Muscle of leg (tissue), 16 donors: ENCODE measurements at places on chromosomes 6 and 20. TPM values are rescaled to one million over a fixed set of nuclear protein-coding genes. Genes with fewer than 3 reads are reported as not detected.

PTPRA gene
- 41.7 TPM for total RNA-seq

OPRM1 gene
- total RNA-seq: not detected

MYLK4 gene
- total RNA-seq: 7.6 TPM

GTF2H4 gene
- 15.5 TPM for total RNA-seq

CBFA2T2 gene
- 8.5 TPM for total RNA-seq

RNF39 gene
- not detected for total RNA-seq

EBF4 gene
- total RNA-seq: 3.2 TPM

HTR1B gene
- total RNA-seq: 0.04 TPM

PRSS16 gene
- total RNA-seq: 0.09 TPM

DTD1 gene
- total RNA-seq: 22.9 TPM

- peaks cover 2% of the 10 kb centered on the region for H3K36me3 ChIP-seq
- H3K27ac ChIP-seq: peak within 1 kb of the TSS; percentile 97
- DNase-seq: peak; percentile 91
- H3K4me3 ChIP-seq: peak within 1 kb of the TSS; percentile 77
- H3K27me3 ChIP-seq: no peaks in the 10 kb centered on the region
- H3K4me1 ChIP-seq: peaks cover 7% of the 10 kb centered on the region
Measured at GRCh38 chr6:73452107-73452461, at the start of gene CGAS. TSS of gene CGAS (minus strand) at chr6:73452297. CDS start at chr6:73452181, 116 bp downstream.

GRCh38 chr20:36030149-36030548, 61.8 kb downstream of the CNBD2 start:
- H3K4me1 ChIP-seq: peaks cover 23% of the 10 kb centered on the region
- H3K27me3 ChIP-seq: no peaks in the 10 kb centered on the region
- H3K36me3 ChIP-seq: no peaks in the 10 kb centered on the region
- H3K4me3 ChIP-seq: no peak overlapping the region
- DNase-seq: peak; percentile 91

DNA sequence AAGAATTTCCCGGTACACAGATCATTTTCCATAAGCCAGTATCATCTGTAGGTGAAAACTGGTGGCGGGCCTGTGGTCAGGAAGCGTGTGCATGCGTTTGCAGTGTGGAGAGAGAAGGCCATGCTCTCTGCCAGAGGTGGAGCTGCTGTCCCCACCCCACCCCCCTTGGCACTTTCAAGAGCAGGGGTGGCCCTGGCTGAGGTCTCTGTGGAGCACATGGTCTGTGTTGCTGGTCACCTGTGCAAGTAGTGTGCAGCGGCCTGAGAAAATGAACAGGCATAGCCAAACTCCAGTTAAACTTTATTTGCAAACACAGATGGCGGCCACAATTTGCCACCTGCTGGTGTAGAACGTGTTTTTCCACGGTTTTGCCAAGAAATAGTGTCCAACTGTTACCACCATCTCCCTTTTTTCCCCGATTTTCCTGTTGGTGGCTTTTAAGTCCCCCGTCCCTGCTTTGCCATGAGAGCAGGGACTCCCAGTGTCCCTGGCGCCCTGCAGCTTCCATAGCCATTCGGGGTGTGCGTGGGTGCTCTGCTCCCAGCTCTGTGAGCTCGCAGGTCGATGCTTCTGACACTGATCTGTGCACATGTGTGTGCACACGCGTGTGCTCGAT, 2.5 kb downstream of the ADRM1 start:
- H3K4me3 ChIP-seq: no peak overlapping the region
- peaks cover 26% of the 10 kb centered on the region for H3K4me1 ChIP-seq
- no peak overlapping the region for H3K27ac ChIP-seq
- peaks cover 65% of the 10 kb centered on the region for H3K36me3 ChIP-seq

- H3K27ac ChIP-seq: no peak overlapping the region
- H3K4me1 ChIP-seq: peaks cover 16% of the 10 kb centered on the region
- H3K4me3 ChIP-seq: no peak overlapping the region
- peaks cover 13% of the 10 kb centered on the region for H3K36me3 ChIP-seq
- no peaks in the 10 kb centered on the region for H3K27me3 ChIP-seq
Measured at GRCh38 chr6:148470156-148470555, 127.5 kb downstream of the SASH1 start.

DNA sequence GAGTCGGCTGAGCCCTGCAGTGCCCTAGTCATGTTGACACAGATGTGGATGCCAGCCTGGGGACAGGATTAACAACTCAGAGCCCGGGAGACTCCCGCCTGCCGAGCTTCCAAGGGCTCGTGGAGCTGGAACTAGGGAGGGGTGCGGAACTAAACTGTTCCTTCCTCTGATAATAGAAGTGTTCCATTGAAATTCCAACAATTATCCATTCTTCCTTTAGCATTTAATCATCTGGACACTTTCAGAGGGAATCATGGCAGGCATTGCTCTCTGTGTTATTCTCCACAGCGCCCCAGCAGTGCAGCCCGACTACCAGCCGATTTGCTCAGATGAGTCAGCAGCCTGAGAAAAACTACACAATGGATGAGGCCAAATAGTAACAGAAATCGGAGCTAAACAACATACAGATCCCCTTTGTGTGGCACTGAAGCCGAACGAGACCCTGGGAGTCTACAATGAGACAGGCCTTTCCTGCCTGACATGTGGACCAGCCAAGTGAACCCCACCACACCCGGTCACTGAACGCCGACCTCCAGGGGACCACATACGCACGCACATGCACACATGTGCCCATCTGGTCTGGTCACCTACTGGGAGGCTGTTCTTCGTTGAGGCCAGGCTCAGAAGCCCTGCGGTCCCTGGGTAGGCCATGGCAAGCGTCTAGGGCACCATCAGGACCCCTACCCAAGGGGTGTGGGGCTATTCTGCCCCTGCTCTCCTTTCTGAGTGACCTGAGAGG, 238.4 kb upstream of the AFDN start:
- DNase-seq: peak; percentile 26
- H3K36me3 ChIP-seq: no peaks in the 10 kb centered on the region
- no peak overlapping the region for H3K27ac ChIP-seq
- H3K4me3 ChIP-seq: no peak overlapping the region

- H3K4me1 ChIP-seq: no peaks in the 10 kb centered on the region
- peaks cover 4% of the 10 kb centered on the region for H3K27me3 ChIP-seq
- no peak overlapping the region for H3K27ac ChIP-seq
- H3K36me3 ChIP-seq: no peaks in the 10 kb centered on the region
- DNase-seq: no peak
Measured at GRCh38 chr20:33130568-33131061, 37.3 kb upstream of the BPIFA2 start.

DNA sequence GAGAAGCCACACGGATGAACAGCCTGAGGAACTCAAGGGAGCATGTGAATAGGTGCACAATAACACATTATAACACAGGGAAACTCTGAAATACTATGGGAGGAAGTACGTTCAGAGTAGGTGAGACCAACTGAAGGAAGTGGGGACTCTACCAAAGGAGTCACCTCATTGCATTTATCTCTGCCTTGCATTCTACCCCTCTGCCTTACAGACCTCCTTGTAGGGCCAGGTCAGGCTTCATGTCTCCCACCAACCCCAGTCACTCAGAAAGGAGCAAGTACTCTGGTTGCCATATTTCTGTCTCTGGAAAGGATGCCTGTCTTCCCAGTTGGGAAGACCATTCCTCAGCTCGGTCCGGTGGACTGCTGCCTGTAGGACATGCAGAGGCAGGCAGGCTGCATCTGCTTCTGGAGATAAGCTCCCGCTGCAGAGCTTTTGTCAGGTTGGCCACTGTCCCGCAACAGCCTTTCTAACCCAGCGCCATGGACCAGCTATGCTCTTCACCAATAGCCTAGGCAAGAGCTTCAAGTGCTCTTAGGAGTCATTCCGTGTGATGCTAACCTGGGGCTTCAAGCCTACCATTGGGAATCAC, 51.6 kb upstream of the ASIP start:
- H3K4me3 ChIP-seq: no peak overlapping the region
- H3K4me1 ChIP-seq: no peaks in the 10 kb centered on the region
- H3K36me3 ChIP-seq: no peaks in the 10 kb centered on the region
- no peak for DNase-seq
- H3K27ac ChIP-seq: no peak overlapping the region

GRCh38 chr6:118708744-118709143, 57.4 kb upstream of the CEP85L start:
- H3K4me1 ChIP-seq: peaks cover 36% of the 10 kb centered on the region
- DNase-seq: no peak
- H3K27me3 ChIP-seq: no peaks in the 10 kb centered on the region
- peak overlapping the region; percentile 39 for H3K4me3 ChIP-seq

GRCh38 chr6:107443608-107444267, 15.6 kb downstream of the PDSS2 start:
- H3K27me3 ChIP-seq: no peaks in the 10 kb centered on the region
- no peak overlapping the region for H3K27ac ChIP-seq
- H3K4me3 ChIP-seq: no peak overlapping the region

DNA sequence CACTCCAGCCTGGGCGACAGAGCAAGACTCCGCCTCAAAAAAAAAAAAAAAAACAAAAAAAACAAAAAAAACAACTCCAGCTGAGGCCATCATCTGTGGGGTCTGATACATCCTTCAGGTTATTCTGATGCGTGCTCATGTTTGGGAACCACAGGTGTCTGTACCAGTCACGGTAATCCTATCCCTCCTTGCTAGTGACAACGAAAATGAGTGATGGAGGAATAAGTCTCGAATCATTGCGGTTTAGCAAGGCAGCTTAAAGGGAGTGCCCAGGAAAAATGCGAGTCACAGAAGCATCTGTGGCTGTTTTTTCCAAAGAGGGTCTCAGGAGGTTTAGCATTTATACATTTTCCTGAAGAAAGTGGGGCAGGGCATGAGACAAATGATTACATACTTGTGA, 48.8 kb downstream of the MCUR1 start:
- H3K4me3 ChIP-seq: no peak overlapping the region
- peaks cover 14% of the 10 kb centered on the region for H3K4me1 ChIP-seq
- no peaks in the 10 kb centered on the region for H3K27me3 ChIP-seq
- no peaks in the 10 kb centered on the region for H3K36me3 ChIP-seq
- H3K27ac ChIP-seq: no peak overlapping the region

DNA sequence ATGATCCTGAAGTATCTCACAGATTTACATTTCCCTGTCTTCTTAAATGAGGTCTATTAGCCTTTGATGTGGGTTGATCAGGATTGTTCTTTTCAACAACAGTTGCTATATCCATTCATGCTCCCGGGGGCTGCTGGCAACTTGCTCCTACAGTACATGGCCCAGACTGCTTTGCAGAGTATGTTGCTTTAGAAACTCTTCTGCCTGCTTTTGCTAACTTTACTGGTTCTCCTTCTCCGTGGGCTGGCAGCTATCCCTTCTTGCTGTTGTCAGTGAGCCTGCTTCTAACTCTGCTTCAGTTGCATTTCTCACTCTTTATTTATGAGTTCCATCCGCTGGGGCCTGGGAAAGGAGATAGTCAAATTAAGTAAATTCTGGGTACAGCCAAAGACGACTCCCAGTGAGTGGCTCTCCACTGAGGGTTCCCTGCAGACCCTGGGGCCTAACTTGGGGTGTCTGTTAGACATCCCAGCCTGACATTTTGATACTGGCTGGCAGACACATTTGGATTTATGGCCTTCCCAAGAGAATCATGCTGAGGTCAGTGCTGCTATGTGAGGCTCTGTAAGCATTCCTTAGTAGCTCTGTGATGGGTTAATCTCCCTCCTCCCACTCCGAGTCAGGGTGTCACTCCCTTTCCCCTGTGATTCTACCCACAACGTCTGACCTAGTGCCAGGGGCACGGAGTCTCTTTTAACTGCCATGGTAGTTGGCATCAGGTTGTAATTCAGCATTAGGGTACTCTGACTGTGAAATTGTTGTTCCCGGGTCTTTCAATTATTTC, 73.6 kb downstream of the SLX4IP start:
- no peaks in the 10 kb centered on the region for H3K27me3 ChIP-seq
- peaks cover 38% of the 10 kb centered on the region for H3K4me1 ChIP-seq
- no peak overlapping the region for H3K4me3 ChIP-seq
- no peaks in the 10 kb centered on the region for H3K36me3 ChIP-seq
- peak overlapping the region; percentile 71 for H3K27ac ChIP-seq

DNA sequence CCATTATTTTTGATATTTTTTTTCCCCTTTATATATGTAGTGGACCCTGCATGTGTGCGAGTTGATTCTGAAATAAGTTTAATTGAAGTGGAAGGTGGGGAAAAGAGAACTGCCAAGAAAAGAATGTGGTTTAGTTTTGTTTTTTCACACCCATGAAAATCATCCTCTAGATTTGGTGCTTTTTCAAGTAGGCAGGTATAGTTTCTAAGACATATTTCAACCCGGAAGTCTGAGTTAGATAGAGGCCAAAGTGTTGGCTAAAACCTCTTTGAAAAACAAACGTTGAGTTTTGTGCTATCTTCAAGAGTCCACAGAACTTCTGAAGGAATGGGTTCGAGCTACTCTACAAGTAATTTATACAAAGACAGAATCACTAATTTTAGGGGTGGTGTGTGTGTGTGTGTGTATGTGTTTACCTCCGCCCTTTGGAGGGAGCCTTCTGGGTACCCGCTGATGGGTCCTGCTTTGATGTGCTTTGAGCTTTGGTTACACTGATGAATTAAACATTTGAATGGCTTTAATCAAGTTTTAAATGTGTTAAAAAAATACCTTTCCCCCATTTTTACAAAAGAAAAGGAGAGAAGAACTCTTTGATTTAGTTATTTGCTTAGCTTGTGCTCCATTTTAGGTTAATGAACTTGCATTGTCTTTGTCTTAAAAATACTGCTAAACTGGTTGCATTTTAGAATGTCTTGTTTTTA, 2.5 kb downstream of the RREB1 start:
- H3K4me1 ChIP-seq: peaks cover 25% of the 10 kb centered on the region
- H3K27ac ChIP-seq: no peak overlapping the region
- no peak for DNase-seq
- H3K27me3 ChIP-seq: no peaks in the 10 kb centered on the region

- H3K4me1 ChIP-seq: no peaks in the 10 kb centered on the region
- no peak overlapping the region for H3K4me3 ChIP-seq
Measured at GRCh38 chr6:147678253-147678652, 169.8 kb downstream of the SAMD5 start.

- H3K27me3 ChIP-seq: no peaks in the 10 kb centered on the region
- peaks cover 14% of the 10 kb centered on the region for H3K4me1 ChIP-seq
- no peak overlapping the region for H3K4me3 ChIP-seq
Measured at GRCh38 chr20:38270869-38271605, 10.5 kb upstream of the KIAA1755 start.
